ENCODE measurements at places on chromosomes 2 and 18.
A peak's percentile ranks its signal among the peaks of the same experiment; 100 is the strongest.

DNA sequence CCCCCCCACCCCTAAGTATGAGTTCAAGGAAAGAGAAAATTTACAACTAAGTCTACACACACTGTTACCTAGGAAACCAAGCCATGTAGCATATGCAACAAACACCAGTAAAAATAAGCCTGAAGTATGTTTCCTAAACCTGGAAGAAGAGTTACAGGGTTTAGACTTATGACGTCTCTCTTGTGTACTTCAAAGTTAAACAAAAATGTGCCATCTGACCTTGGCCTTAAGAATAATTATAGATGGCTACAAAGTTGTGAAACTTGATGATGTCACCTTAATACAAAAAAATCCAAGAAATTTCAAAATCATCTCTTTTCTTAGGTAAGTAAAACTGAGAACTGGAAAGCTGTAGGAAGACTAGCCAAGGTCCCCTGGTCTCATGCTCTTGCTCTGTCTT lies 297.6 kb upstream of the NRXN1 start:
- no peak for DNase-seq

DNA sequence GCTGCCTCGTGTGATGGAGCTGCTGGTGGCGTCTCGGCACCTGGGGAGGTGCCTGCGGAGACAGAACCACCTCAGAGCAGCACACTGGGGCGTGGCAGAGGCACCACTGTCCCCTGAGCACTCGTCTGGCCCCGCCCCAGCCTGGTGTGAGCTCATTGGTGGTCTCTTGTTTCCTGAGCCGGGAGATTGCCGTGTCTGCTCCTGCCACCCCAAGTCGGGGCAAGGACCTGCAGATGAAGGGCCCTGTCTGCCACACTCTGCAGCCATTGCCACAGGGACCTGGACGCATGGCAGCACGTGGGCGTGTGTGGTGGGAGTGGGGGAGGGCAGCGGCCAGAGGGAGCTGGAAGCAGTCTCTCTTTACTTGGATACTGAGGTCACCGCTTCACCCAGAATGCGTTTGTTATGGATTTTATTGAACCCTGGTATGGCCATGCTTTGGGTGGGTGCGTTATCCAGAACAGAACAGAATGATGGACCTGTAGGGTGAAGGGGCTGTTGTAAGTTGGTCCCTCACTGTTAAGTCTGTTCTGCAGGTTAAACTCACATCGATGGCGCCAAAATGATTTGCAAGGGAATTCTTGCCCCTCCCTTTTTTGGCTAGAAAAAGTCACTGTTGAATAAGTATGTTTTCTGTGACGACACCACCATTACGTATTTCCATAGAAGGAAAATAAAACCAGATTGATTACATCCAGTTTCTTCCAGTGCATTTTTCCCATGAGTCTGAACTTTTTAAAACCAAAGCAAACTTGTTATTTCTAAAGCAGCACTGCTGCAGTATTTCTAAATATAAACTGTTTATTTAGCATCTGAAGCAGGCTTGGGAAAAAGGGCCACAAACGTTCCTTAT lies 92.0 kb downstream of the USP40 start:
- DNase-seq: no peak

- DNase-seq: no peak
Measured at GRCh38 chr2:96400049-96401000, 64.8 kb downstream of the NCAPH start.

DNA sequence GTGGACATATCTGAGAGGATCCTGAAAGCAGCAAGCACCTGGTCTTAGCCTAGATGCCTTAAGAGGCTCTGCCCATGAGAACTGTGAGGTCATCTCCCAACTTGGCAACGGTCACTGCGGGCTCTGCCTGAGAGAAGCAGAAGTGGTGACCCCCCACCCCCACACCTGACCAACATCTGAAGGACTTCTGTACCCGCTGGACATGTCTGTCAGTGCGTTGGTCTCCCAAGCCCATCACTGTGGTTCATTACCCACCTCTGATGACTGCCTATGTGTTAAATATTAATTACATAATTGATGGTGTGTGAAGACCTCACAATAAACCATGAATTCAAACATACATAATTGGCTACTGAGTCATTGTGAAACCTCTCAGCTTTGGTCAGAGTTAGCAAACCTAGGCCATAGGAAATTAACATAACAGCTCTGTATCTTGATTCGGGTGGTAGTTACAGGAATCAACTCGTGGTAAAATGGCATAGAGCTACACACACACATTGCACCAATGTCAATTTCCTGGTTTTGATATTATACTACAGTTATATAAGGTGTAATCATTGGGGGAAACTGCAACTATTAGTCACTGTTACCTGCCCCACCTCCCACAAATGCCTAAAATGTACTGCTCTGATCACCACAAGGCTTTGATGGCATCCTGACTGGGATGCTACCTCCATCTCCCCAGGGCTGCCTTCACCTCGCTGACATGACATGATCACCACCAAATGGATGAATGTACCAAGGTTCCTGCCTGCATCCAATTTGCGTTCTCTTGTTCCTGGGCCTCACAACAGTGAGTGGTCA lies 4.3 kb upstream of the GALNT1 start:
- DNase-seq: no peak

DNA sequence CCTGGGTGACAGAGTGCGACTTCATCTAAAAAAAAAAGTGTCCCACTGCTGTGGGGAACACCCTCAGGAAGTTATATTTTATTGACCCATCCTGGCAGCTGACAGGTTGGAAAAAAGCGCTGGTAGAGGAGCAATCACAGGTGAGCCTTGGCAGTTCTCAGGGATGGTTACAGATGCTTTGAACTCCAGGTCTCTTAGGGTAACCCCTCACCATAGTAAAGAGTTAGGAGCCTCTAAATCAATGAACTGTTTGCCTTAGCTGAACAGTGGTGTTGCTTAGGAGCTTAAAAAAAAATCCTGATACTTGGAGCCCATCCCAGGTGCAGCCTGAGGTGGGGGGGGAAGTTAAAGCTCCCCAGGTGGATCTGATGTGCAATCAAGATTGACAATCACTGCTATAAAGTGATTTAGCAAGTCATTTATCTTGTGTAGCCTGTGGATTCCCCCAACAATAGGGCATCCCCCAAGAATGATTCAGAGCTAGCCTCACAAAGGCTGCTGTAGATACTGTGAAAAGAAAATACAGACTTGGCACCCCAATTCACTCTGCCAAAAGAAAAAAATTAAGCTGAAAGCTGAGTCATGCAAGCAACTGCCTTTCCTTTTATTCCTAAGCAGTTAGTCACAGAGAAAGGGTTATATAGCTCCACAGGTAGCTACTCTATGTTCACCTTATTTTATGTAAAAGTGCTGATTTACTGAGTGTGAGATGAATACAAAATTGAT lies 14.8 kb downstream of the SLC16A14 start:
- DNase-seq: peak; percentile 92

- no peak for DNase-seq
Measured at GRCh38 chr2:128498086-128498485, 179.4 kb upstream of the HS6ST1 start.

GRCh38 chr2:165687426-165688002 lies 106.5 kb downstream of the GALNT3 start:
- no peak for DNase-seq

DNA sequence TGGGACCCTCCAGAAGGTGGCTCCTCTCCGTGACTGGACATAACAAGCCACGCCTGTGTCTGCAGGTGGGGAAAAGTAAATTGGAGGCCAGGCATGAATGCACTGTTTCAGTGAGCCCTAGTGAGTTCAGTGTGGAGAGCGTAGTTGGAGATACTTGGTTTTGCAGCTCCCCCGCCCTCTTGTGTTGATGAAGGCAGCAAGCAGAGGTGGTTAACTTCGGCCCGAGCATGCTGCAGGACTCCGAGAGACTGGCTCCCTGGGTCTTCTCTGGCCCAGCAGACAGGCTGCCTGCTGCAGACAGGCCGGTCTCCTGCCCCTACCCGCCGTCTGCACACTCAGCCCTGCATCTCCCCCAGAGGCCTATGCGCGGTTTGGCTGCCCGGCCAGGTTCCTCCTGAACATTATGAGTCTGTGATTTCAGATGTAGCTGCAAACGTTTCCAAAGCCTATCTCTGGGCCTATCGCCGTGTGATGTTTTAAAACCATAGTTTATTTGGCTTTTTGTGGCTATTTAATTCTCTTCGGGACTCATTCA lies 102.4 kb downstream of the LDLRAD4 start:
- DNase-seq: no peak

DNA sequence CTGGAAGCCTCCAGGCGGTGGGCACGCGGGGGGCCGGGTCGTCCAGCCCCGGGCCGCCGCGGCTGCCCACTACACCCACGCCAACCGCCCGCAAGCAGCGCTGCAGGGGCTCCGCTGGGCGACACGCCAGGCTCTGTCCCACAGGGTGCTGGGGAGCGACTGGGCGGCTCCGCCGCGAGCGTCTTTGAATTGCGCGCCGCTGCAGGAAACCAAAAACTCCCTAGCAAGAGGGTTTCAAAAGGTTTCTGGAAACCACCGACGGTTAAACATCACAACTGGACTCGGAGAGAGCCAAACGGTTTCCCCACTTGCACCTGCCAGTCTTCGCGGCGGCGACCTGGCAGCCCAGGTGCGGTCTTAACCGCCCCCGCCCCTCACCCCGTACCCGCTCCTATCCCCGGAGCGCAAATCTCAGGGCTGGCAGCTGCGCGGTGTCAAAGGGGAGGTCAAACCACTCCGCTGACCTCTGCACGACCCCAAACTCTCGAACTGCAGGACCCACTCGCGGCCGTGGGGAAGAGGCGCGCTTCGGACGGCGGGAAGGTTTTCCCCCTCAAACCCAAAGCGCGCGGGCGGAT lies 1.0 kb downstream of the CXCR4 start:
- no peak for DNase-seq

- DNase-seq: no peak
Measured at GRCh38 chr2:236552212-236552542, 17.4 kb upstream of the ACKR3 start.

- no peak for DNase-seq
Measured at GRCh38 chr2:85033388-85033787, 62.4 kb downstream of the KCMF1 start.

GRCh38 chr2:190354003-190354690 lies 10.8 kb downstream of the INPP1 start:
- no peak for DNase-seq

GRCh38 chr2:239943571-239943970 lies 81.6 kb downstream of the NDUFA10 start:
- DNase-seq: no peak

DNA sequence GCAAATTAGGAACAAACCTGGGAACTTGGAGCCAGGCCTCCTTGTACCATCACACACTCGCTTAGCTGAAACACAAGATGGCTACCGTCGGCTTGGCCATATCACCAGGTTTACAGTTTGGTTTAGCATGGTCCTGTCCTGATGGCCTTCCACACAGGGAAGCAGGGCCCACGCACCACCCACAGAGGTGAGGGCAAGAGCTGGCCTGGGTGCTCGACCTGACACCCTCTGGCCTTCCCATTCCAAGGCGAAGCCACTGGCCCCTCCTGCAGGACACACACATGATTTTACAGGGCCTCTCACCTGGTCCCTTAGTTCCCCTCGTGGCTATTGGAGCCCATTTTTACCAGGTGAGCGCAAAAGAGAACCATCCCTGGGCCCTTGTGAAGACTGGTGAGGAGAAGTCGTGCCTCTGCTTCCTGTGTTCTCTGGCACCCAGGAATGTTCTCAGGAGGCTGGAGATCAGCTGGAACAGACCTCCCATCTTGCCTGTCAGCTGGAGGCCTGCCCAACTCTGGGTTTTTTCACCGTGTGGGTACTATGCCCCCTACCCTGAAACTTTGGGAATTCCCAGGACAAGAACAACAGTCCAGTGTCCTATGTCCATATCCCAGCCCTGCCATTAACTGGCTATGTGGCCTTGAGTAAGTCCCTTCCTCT lies 53.0 kb upstream of the FOSL2 start:
- no peak for DNase-seq

GRCh38 chr2:112887964-112888749 lies 22.8 kb upstream of the IL37 start:
- no peak for DNase-seq

- DNase-seq: no peak
Measured at GRCh38 chr2:147927053-147927588, 82.3 kb downstream of the ACVR2A start.

DNA sequence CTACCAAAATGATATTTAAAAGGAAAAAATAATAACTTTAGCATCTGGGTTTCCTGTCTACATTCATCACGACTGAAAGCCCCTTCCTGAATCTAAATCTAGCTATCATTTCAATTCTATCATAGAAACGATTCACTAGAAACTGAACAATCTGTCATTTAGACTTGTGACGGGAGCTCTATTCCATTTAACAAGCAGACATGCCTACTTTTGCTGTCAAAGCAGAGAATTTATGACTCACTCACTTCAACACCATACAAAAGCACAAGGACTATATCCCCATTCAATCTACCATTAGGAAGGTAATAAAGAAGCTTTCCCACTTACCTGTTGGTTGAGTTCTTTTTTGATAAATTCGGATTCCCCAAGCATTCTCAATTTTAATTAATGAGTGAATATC lies 1072.3 kb downstream of the LRP1B start:
- DNase-seq: no peak

- no peak for DNase-seq
Measured at GRCh38 chr2:197938555-197938954, 134.2 kb downstream of the PLCL1 start.

DNA sequence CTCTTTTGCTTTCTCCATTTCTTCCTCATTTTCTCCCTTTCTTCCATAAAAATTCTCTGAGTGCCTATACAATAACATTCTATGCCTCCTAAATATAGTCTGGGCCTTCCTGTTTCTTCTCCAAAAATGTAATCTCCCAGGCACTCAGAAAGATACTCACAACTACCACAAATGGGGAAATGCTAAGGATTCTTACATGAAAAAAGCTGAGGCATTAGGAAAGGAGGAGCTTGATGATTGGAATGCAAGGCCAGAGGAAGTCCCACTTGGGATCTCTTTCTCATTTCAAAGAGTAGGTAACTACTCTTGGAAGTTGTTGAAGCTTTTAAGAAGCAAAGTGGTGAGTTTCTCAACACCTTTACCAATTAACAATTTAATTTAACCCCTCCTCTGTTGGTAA lies 3.4 kb downstream of the VSNL1 start:
- DNase-seq: peak; percentile 16

DNA sequence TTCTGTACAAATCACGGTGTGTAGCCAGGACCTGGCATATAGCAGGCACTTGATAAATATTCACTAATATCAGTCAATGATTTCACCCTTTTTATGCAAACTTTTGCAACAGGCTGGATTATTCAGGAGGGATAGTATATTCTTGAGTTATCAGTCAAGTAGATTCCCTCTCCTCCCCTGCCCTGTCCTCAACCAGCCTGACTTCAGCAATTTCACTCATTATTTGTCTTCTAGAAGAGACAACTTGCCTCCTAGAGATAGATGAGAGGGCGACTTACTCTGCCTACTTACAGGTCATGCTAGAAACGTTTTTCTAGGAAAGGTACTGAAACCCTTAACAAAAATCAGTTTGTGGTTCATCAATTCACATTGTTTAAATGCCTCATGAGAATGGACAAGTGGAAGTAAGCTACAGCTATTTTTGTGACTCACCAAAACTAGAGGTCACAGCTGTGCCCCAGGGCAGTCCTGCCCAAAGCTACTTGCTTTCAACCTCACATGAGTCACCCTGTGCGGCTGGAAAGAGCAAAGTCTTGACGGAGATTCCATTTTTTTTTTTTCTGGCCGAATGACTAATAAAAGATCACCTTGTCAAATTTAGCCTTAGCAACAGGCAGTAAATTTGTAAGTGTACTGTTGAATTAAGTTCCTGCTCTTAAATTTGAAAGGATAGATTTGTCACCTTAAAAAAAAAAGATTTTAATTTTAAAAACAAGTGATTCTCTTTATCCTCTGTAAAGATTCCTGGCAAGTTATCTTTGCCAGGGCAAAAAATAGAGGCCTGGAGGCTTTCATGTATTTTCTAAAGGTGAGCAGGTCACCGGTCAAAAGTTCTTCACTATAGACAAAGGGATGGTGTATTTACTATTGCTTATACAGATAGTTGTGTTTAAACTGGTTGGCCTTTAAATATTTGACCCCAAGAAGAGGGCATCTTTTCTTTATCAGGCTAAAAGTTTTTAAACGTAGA lies 109.0 kb upstream of the SLC35G4 start:
- peak; percentile 98 for DNase-seq
